ENCODE measurements at places on chromosomes 12 and 14.

GRCh38 chr12:7091660-7092228 lies 501 bp downstream of the C1R start:
- DNase-seq: no peak

DNA sequence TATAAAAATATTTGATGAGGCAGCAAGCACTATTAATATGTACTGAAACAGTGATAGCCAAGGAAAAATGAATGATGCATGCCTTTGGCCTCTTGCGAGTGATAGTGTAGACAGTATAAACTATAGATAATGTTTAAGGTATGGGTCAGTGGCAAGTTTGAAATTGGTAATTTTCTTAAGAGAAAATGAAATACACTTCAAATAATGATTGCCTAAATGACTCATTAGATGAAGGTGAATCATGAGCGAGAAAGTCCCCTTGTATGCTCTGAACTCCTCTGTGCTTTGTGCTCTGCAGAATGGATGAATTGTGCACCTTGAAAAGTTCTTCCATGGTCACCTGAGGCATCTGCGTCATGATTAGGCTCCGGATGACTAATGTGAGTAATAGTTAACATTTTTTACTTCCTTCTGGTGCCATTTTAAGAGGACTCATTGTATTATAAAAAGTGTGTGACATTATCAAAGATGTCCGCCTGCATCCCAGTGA lies 84.9 kb upstream of the RTL1 start:
- no peak for DNase-seq

- no peak for DNase-seq
Observed at GRCh38 chr14:88422919-88423650, 37.6 kb downstream of the SPATA7 start.

DNA sequence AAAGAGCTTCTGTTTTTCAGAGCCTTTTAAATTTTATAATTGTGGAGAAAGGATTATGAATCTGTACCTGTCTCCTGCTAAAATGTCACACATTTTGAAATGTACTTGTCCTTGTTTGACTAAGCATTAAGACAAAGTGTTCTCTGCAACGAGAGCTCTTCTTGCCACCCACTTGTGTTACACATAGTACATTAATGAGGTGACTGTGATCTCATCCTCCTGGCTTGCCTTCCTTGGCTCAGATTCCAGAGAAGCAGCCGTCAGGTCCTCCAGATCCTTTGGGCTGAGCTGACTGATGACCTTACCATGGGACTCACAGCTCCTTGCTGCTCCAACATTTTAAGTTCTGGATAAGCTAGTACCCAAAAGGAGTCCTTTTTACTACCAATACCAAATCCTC lies 81.4 kb downstream of the BBS10 start:
- no peak for DNase-seq

DNA sequence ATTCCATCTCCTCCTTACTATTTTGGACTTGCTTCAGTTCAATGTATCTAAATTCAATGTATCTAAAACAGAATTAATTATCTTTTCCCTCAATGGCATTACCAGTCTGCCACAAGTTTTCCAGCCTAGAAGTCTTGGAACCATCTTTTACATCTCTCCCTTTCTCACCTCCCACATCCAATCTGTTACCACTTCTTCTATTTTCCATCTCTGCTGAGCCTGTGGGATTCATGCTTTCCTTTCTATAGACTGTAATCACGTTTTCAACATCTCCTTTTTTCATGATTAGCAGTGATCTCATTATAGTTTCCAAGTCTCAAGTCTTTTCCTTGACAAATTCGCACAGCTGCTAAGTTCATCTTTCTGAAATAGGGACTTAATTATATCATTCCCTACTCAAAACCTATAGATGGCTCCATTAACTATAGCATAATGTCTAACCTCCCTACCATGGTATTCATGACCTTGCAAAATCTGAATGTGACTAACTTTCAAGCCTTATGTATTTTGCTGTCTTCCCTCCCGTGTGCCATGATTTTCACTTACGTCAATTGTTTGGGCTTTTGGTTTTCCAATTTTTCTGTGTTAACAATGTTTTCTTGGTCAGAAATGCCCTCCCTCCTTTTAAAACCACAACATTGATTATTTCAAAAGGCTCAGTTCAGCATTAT lies 20.5 kb upstream of the PTPRB start:
- no peak for DNase-seq

DNA sequence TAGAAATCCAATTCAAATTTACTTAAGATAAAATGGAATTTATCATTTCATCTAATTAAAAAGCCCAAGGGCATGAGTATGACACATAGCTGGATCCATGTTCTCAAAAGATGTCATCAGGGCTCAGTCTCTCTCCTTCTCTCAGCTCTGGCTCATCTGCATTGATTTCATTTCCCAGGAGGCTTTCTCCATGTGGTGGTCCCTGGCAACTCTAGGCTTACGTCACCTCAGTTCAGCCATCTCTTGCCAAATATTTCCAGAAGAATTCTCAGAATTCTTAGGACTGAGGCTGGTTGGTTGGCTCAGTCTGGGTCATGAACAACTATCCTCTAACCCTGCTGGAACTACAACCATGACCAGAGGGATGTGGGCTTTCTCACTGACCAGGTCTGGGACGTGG lies 65.3 kb downstream of the FOS start:
- no peak for DNase-seq

DNA sequence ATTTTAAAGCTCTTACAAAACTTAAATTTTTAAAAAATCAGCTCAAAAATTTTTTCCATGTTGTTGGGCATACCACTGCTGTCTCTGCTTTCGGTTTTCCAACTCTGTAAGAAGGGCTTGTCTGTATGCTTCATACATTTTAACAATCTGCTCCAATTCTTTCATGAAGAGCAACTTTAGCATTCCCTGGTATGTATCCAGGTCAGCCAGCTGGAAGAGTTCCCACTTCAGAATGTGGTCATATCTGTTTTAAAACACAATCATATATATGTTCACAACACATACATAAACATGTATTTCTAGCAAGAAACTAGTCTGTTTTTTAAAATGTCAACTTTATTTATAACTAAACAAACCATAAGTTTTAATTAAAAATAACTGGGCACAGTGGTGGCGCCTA lies 33.0 kb downstream of the SAV1 start:
- DNase-seq: no peak

DNA sequence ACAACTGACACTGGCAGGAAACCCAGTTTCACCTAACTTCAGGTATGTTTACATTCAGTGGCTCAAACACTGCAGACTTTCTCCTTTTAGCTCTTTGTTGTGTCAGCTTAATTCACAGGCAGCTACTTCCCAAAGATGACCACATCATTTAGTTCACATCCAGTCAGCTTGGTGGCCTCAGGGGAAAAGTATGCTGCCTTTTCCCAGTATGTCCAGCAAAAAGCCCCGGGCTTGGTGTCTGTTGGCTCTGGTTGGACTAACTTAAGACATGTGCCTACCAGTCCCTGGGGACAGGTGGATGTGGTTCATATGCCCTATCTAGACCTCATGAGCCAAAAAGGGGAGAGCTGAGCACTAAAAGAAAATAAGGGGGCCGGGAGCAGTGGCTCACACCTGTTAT lies 56.4 kb downstream of the GOLGA5 start:
- no peak for DNase-seq

DNA sequence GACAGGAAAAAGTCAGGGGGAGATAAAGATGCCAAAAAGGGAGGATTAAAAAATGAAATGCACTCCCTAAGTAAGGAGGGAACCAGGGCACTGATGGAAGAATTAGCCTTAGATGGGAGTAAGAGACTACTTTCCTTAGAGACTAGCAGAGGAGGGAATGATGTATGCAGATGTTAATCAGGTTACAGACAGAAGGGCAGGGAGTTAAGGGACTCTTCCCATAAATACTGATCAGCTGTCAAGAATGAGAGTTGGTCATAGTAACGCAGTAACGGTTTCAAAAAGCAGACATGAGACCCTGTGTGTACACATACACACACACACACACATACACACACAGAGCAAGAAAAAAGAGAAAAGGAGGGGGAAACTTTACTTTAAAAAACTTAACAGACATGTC lies 93.4 kb downstream of the PHLDA1 start:
- DNase-seq: no peak

DNA sequence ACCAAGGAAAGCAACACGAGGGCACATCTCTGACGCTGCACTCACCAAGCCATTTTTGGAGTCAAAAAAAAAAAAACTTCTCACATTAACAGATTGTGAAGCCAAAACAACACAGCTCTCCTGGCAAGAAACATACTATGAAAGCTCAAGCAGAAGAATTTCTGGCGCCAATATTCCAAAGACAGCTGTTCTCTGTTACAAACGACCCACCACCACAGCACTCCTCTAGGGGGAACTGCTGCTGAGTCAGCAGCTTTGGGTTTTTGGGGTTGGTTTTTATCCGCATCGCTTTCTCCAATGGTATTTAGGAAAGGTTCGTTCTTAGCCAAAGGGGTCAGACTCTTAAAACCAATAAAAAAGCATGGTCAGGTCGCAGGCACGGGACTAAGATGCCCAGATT lies 379.4 kb downstream of the RPS29 start:
- DNase-seq: no peak

- no peak for DNase-seq
Observed at GRCh38 chr12:3251067-3251466, 173.9 kb downstream of the TSPAN9 start.

Measured in Jurkat, Clone E6-1 (cell line).